Temporal lobe (tissue), 4 donors: ENCODE measurements at places on chromosomes 5 and 9. TPM values are rescaled to one million over a fixed set of nuclear protein-coding genes. Genes with fewer than 3 reads are reported as not detected.

SLC23A1 gene
- total RNA-seq = not detected

NAIP gene
- 20.7 TPM for total RNA-seq

PCDHA6 gene
- 11.6 TPM for total RNA-seq

GLT6D1 gene
- total RNA-seq = not detected

ZNF189 gene
- total RNA-seq = 38.1 TPM

PCDHGA10 gene
- 14.5 TPM for total RNA-seq
